NCI-H345 (cell line): ENCODE measurements at places on chromosomes 6 and 20.

DNA sequence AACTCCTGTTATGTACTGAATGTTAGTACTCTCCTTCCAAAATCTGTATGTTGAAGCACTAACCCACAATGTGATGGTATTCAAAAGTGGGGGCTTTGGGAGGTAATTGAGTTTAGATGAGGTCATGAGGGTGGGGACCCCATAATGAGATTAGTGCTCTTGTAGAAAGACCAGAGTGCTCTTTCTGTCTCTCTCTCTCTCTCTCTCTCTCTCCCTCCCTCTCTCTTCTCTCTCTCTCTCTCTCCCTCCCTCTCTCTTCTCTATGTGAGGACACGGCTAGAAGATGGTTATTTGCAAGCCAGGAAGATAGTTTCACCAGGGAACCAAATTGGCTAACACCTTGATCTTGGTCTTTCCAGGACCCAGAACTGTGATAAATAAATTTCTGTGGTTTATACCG lies 107.4 kb downstream of the TBX18 start:
- DNase-seq: no peak

- DNase-seq: no peak
These were observed 454 bp downstream of the L3MBTL3 start for GRCh38 chr6:130018744-130019325.

DNA sequence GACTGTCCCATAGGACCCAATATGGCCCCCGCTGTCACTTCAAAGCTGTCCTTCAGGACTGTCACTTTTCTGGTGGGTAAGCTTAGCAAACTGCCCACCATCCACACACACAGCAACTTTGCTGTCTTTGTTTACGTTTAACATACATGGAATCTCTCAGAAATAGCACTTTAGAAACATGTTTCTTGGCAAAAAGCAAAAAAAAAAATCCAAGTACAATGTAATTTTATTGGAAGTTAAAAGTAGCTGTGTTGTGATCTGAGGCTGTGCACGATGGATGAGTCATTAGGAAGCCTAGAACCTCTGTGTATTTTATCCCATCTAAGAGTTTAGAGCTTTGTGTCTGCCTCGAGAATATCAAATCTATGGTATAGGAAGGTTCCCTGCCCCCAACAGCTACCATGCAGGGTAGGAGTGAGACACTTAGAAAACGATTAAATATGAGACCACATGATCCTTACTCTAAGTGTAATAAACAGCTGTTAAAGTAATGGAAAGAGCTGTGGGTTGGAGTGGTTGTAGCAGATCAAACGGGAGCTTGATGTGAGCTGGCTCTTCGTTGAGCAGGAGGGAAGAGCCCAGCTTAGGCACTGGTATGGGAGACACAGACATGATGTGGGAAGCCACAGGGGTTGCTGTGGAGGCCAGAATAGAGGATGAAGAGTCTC lies 119.5 kb downstream of the PLEKHG1 start:
- peak; percentile 45 for DNase-seq

DNA sequence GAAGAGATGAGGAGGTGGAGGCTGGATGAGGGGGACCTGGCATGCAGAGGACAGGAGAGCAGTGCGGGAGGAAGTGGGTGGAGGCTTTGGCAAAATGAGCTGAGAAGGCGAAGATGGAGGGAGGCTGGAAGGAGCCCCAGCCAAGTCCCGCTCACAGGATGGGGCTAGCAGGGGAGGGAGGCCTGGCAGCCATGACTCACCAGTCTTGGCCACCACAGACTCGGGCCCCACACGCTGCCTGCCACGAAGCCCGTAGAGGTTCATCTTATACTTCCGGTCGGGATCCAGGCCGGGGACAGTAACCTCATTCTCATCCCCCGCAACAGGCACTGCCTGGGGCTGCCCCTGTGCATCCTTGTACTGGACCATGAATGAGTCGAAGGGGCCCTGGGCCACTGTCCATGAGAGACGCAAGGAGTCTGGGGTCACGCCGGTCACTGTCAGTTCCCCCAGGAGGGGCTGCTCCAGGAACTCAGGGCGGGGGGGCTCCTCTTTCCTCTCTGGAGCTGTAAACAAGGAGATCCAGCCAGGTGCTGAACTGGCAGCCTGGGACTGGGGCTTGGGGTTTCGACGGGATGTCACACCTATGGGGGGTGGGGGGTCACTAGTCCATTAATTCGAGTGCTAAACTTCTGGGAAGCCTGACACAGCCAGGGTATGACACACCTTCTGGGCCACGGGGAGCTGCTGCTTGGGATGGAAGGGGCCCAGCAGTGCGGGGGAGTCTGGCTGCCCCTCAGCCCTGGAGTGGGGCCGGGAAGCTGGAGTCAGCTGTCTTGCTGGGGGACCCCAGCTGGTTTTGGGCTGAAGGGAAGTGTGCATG lies 27.8 kb downstream of the TNXB start:
- DNase-seq: no peak

- no peak for DNase-seq
These were observed 610 bp downstream of the ZNF217 start for GRCh38 chr20:53592992-53593465.

- no peak for DNase-seq
These were observed 13.0 kb upstream of the CLDN20 start for GRCh38 chr6:155250701-155251381.

DNA sequence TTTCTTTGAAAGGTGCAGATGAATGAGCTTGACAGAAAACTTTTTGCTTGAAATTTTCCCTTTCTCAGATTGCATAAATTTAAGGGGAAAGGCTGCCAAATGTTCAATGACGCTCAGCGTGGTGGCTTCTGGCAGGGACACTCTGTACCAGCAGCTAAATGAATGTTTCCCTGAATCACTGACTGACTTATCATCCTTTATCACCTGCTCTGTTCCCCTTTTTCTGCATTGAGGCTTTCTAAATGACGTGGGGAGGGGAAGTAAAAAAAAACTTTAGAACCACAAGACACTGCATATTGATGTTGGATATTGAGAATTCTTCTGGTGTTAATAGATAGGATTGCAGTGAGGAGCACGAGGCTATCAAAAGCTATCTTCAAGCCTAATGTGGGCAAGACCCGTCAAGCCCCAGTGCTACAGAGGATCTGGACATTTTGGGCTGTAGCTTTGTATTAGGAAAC lies 46.9 kb upstream of the ENPP5 start:
- DNase-seq: no peak

DNA sequence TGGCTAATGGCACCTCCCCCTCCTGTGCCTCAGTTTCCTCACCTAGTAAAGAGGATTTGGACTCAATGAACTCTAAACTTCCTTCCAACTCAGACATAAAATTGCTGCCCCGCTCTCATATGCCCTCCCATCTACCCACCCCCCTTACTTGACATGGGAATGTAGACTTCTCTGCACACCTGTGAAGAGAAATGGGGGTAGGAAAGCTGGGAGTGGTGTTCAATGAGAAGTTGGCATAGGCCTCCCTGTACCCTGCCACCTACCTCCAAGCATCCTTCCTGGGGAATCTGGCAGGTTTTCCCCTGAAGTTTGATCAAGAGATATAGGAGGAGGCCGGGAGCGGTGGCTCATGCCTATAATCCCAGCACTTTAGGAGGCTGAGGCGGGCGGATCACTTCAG lies 3.9 kb upstream of the POU5F1 start:
- DNase-seq: no peak

GRCh38 chr6:41427642-41428335 lies 92.4 kb downstream of the NCR2 start:
- DNase-seq: peak; percentile 51

- DNase-seq: no peak
These were observed 34.0 kb upstream of the SEC63 start for GRCh38 chr6:107991772-107992550.

GRCh38 chr6:84284428-84285049 lies 57.1 kb upstream of the CEP162 start:
- no peak for DNase-seq

GRCh38 chr6:144613859-144614258 lies 328.7 kb downstream of the UTRN start:
- no peak for DNase-seq

GRCh38 chr6:113630738-113631535 lies 226.2 kb upstream of the MARCKS start:
- DNase-seq: no peak

GRCh38 chr6:445571-446417 lies 54.2 kb downstream of the IRF4 start:
- DNase-seq: no peak

DNA sequence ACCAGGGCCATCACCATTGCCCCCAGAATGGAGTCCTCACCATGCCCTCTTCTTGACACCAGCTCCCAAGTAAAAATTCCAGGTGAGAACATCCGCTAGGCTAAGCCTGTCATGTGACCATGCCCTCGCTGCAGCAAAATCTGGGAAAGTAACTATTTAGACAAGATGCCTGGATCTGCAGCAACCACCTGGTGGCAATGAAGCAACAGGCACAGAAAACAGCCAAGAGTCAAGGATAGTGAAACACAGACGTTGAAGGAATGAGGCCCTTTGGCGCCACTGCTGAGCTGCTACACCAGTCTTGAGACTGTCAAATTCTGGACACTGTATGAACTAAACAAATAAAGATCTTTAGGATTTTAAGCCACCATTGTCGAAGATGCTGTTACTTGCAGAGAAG lies 30.1 kb upstream of the TGM6 start:
- DNase-seq: no peak

DNA sequence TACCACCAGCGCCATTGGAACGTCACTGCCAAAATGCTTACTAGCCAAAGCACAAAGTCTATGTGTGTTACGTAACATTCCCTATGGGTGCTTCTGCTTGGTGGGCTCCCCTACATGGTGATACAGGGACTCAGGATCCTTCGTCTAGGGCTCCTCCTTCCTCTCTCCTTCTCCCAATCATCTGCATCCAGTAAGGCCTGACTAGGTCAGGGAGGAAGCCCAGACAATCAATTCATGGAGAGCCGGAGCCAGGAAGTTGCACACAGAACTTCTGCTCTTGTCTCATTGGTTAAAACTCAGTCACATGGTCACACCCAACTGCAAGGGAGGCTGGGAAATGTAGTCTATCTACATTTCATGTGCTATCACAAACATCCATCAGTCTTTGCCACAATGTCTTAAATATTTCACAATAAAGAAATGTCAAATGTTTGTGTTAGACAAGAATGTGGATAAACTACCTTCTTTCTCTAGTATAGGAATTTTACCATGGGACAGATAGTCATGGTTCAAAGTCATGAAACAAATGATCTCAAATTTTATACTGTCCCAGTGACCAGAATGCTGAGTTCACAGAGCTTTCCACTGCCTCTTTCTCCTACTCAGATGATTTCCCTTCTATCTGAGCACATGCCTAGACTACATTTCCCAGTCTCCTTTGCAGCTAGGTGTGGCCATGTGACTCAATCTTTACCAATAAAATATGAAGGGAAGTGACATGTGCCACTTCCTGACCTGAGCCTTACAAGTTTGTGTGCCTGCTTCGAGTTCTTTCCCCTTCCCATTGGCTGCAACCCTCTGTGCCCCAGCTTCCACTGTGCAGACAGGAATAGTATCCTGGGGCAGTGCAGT lies 9.3 kb upstream of the KCNK15 start:
- DNase-seq: peak; percentile 22

DNA sequence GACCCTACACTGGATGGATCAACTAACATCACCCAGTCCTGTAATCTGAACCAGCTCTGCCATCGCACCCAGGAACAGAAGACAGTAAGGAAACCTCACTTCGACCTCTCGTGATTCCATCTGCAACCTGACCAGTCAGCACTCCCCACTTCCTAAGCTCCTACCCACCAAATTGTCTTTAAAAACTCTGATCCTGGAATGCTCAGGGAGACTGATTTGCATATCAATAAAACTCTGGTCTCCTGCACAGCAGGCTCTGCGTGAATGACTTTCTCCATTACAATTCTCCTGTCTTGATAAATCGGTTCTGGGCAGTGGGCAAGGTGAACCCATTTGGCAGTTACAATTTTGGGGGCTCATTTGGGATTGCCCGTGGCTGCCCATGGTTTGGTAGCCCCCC lies 18.3 kb upstream of the AGPAT4 start:
- DNase-seq: no peak

DNA sequence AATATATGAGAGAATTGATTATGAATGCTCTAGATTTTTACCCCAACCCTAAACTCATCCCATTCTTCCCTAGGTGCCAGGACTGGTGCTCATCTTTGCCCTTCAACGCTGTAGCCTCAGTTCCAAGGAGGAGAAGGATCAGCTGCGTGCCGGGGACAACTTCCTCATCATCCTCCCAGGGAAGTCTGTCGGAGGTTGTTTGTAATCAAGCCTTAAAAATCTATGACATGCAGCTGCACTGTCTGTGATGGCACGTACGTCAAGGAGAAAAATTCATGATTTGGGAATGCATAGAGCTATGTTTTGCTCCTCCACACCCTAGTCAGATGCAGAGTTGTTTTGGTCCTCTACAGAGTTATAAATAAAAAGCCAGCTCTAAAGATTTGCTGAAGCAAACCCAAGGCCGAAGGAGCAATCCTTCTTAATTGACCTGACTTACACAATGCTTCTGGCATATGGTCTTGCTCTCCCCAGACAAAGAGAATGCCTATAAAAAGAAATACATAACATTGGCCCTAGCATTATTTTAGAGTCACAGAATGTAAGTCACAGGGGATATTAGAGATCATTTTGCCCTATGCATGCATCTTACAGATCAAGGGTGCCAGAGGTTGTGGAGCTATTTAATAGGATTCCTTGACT lies 244.2 kb downstream of the HIVEP2 start:
- no peak for DNase-seq

DNA sequence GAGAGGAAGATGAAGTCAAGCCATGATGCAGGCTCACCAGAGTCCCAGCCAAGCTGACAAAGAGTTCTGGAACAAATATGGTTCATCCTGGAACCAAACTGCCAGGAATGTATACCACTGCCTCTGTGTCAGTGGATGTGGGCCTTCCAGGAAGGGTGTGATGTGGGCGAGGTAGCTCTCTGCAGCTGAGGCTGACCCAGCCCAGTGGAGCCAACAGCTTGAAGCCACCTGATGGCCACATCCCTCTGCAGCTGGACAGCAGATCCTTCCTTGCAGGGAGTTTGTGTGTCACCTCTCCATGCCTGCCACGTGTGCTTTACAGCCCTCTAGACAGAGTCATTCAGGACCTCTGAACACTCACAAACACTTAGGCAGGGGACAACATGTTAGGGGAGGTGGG lies 142.0 kb upstream of the RIN2 start:
- no peak for DNase-seq

GRCh38 chr6:10837622-10837994 lies 731 bp downstream of the MAK start:
- no peak for DNase-seq

GRCh38 chr6:46926481-46926880 lies 4.7 kb upstream of the ADGRF5 start:
- DNase-seq: no peak

GRCh38 chr6:27205375-27206278 lies 41.9 kb upstream of the PRSS16 start:
- no peak for DNase-seq

DNA sequence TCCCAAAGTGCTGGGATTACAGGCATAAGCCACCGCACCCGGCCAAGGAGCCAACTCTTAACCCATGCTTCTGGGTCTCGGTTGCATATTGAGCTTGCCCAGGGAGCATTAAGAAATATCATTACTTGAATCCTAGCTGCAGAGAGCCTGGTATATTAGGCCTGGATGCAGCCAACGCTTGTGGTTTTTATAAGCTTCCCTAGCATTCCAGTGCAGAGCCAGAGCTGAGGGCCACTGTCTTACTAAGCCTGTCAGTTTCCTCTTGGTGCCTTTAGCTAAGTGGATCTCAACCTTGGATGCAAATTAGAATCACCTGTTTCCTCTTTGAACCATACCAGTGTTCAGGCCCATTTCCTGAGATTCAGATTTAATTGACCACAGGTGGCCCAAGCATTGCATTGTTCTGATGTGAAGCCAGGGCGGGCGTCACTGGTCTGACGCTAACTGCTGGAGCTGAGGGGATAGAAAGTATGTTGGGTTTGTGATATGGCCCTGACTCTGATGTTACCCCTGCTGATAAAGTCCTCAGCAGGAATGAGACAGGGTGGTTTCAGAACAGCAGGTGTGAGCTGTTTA lies 76.3 kb downstream of the BTBD3 start:
- peak; percentile 90 for DNase-seq
